ENCODE measurements at places on chromosomes 5 and 9.

- H3K36me3 ChIP-seq, result no peaks in the 10 kb centered on the region
- no peak for DNase-seq
- peaks cover 39% of the 10 kb centered on the region for H3K4me1 ChIP-seq
- no peak overlapping the region for H3K4me3 ChIP-seq
Observed at GRCh38 chr9:89747596-89747995, 142.8 kb downstream of the GADD45G start.

DNA sequence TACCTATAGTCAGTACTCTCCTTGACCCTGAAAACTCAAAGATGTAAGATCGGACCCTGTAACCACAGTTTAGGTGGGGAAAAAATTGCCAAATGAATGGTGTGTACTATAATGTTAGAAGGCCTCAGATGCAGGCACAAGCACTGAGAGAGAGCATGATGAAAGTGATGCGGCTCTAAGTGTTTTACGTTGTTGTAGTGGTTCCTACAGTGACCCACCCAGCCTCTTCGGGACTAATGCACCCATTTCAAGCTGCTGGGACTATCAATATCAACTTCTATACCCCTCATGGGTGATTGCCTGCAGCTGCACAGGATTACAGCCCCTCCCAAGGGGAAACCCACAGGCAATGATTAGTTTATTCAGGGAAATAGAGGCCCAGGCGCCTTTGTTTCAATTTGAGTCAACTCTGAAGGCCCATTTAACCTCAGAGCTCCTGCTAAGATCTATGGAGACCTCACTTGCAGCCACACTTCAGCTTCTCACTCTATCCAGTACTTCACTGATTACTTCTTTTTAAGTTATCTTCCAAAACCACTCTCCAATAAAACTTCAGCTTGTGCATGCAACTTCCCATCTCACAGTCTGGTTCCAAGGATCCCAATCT, 340.7 kb downstream of the NR2F1-AS1 start:
- peaks cover 7% of the 10 kb centered on the region for H3K4me1 ChIP-seq
- DNase-seq, result no peak
- H3K4me3 ChIP-seq, result no peak overlapping the region

GRCh38 chr5:151082282-151082902, 1.6 kb upstream of the TNIP1 start:
- peaks cover 83% of the 10 kb centered on the region for H3K4me1 ChIP-seq
- DNase-seq, result no peak
- no peak overlapping the region for H3K4me3 ChIP-seq
- peak overlapping the region; percentile 99 for H3K27ac ChIP-seq
- no peaks in the 10 kb centered on the region for H3K36me3 ChIP-seq

DNA sequence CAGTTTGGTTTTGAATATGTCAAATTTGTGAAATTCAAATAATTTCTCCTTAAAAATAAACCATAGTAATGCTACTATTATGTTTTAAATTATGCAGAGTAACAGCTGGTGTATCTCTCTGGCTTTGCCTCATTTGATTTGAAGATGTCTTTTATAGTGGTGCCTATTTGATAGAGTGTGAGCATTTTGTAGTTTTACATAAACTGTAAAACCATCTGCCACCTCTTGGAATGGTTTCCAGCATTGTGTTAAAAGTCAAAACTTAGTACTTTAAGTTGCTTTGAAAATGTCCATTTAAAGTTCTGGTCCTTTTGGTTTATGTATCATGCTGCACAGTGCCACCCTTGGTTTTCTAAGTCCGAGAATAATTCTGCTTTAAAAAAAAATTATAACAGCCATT, 15.6 kb downstream of the PRDM6 start:
- H3K27me3 ChIP-seq, result no peaks in the 10 kb centered on the region
- H3K36me3 ChIP-seq, result no peaks in the 10 kb centered on the region
- DNase-seq, result no peak
- no peak overlapping the region for H3K27ac ChIP-seq
- H3K4me3 ChIP-seq, result no peak overlapping the region

GRCh38 chr9:127065592-127065991, 56.8 kb downstream of the ANGPTL2 start:
- no peaks in the 10 kb centered on the region for H3K36me3 ChIP-seq
- no peaks in the 10 kb centered on the region for H3K4me1 ChIP-seq
- H3K27me3 ChIP-seq, result no peaks in the 10 kb centered on the region
- no peak overlapping the region for H3K27ac ChIP-seq

DNA sequence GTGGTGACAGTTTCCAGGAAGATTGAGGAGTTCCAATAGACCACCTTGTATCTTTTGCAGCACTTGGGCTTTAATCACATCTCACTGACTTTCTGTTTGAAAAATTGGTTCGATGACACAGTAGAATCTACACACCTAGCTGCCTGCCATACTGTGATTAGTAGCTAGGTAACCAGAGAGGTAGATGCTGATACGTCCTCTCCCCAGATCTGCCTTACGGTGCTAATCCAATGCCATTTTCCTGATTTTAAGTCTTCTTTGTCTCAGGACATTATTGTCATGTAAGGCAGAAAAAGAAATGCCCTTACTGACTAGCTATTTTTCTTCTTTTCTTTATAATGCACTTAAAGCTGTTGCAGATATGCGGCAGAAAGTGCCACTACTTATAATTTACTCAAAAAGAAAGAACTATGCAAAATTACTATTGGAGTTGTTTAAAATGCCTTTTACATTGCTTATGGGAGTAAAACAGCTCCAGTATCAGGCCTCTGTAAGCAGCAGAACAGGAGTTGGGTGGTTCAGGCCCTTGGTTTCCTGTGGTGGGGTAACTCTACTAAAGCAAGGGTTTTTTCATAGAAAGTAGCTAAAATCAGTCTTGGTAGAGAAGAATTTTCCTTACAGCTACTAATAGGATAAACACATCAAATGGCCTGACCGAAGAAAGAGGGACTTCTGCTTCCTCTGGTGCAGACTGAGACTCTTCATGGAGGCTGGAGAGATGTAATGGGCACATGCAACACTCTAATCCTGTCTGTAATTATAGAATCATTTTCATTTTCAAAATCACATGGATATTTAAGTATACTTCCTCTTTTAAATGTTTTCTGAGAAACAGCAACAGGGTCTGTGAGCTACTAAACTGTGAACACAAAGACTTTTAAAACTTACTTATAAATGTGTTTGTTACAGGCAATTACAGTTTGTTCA, 177.2 kb downstream of the MAPKAP1 start:
- peaks cover 33% of the 10 kb centered on the region for H3K4me1 ChIP-seq
- H3K4me3 ChIP-seq, result no peak overlapping the region
- H3K27me3 ChIP-seq, result no peaks in the 10 kb centered on the region
- no peak for DNase-seq

Data from vagina (tissue), 2 donors.